ENCODE measurements at places on chromosomes 5 and 9. TPM values are rescaled to one million over a fixed set of nuclear protein-coding genes. Genes with fewer than 3 reads are reported as not detected.

DNA sequence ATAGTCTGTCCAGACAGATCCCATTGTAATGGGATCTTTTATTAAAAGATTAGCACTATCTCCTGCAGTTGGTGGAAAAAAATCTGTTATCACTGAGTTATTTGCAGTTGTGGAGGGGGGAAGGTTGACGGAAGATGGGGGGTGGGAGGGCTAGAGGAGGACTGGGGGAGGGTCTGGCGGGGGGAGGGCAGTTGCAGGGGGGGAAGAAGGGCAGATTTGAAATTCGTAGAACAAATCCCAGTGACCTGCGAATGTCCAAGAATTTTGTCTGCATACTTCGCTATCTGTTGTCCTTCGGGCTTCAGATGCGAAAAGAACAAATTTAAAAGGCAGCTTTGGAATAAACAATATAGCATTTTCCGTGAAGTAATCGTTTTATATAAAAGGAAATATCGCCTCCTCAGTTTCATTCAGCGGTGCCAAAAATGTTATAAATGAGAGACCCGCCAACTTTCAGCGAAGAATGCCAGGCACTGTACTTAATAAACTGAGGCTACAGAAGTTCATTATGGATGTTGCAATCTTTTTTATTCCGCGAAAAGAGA lies 1.3 kb upstream of the FST start:
- no peak for DNase-seq

The ADAMTSL2 gene
- total RNA-seq = 0.10 TPM

The FAXDC2 gene
- total RNA-seq = 0.39 TPM

GRCh38 chr9:7892975-7893374 lies 93.4 kb upstream of the DMAC1 start:
- DNase-seq = no peak

The NR3C1 gene
- total RNA-seq = 52.6 TPM

DNA sequence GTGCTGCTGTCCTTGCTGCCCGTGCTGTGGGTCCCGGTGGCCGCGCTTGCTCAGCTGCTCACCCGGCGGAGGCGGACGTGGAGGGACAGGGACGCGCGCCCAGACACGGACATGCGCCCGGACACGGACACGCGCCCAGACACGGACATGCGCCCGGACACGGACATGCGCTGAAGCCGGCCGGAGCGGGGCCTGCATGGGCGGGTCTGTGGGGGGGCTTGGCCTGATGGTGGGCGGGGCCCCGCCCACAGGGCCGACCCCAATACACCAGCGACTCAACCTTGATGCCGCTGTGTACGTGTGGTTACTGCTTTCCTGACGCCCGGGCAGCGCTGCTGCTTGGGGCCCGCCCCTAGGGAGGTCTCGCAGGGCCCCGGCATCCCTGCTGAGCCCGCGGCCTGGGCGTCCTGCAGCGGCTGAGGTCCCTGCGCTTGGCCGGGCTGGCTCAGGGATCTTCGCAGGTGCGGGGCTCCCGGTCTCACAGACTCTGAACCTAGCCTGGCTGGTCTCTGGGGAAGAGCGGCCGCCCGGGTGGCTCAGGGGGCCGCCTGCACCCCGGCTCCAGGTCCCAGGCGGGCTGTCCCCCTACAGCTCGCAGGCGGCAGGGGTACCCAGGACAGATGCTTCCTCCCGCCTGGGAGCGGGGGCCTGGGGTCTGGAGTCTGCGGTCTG lies 20.9 kb downstream of the SLC6A18 start:
- no peak for DNase-seq

- no peak for DNase-seq
Observed at GRCh38 chr5:102666164-102666946, 88.8 kb upstream of the PAM start.

Measured in Panc1 (cell line).